ENCODE measurements at places on chromosomes 11 and 22. TPM values are rescaled to one million over a fixed set of nuclear protein-coding genes. Genes with fewer than 3 reads are reported as not detected.

- DNase-seq: no peak
Observed at GRCh38 chr11:120746836-120747609, 235.5 kb downstream of the GRIK4 start.

- DNase-seq: no peak
Observed at GRCh38 chr11:1884303-1884700, 7.4 kb downstream of the PRR33 start.

Gene CRYAB
- total RNA-seq: not detected

DNA sequence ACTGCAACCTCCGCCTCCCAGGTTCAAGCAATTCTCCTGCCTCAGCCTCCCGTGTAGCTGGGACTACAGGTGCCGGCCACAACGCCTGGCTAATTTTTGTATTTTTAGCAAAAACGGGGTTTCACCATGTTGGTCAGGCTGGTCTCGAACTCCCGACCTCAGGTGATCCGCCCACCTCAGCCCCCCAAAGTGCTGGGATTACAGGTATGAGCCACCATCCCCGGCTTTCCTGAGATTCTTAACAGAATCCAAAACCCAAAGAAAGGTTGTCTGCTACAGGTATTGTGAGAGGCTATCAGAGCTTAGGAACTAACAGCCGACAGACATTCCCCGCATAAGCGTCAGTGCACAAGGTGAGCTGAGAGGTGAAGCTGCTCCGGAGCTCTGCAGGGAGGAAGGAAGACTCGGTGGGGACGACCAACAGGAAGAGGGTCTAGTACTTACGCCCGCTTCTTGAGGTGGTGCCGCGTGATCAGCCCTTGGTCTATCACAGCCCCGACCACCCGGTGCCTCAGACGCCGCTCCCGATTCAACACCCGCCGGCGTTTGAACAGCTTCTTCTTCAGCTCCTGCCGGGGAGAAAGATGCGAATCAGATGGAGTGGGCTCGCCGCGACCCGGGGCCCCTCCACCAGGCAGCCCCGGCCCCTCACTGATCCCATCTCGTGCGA, 470 bp downstream of the C11orf98 start:
- DNase-seq: no peak

Gene LGR4
- total RNA-seq: 0.87 TPM

GRCh38 chr11:36009473-36009872, 65.6 kb downstream of the LDLRAD3 start:
- DNase-seq: no peak

- DNase-seq: no peak
Observed at GRCh38 chr11:74676596-74676995, 54.6 kb downstream of the CHRDL2 start.

GRCh38 chr11:130168105-130168504, 8.5 kb downstream of the ST14 start:
- no peak for DNase-seq

Data from CD4-positive, alpha-beta T cell (primary cell).